ENCODE measurements at places on chromosomes 7 and 10. TPM values are rescaled to one million over a fixed set of nuclear protein-coding genes. Genes with fewer than 3 reads are reported as not detected.

DNA sequence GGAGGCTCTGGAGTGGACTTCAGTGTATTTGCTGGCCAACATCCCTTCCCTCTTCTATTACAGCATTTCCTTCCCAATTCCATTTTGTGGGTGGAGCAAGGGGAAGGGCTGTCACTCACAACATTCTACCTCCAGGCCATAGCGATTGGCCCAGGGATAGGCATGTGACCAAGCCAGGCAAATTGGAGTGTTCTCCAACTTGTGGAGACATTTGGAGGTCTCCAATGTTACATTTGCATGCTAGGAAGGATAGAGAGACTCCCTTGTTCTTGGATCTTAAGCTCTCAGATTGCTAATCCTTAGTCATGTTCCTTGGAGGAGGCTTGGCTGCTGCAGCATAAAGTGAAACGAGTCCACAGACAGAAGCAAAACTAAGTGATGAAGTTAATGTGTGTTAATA is 95.6 kb upstream of the KIF5B start:
- no peak for DNase-seq

DNA sequence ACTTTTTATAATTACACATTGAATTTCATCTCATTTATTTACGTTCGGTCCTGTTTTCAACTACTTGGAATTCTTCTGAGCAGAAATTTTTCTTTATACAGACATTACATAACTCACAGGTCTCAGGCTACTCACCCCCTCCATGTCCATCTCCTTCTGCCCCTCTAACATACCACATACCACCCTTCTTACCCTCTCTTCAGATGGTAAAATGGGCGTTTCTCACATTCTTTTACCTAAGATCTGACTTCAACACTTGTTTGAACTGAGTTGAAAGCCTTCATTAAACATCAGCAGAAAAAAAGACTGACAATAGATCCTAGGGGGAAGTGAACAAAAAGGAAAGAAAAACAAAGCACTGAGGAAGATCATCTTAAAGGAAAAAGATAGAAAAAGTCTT is 309.7 kb downstream of the CTNNA3 start:
- DNase-seq: peak; percentile 29

The SPRN gene
- not detected for total RNA-seq

- DNase-seq: peak; percentile 44
These were observed 72.8 kb upstream of the CUX1 start for GRCh38 chr7:101744588-101744987.

The DLX5 gene
- not detected for total RNA-seq

The OIT3 gene
- total RNA-seq: not detected

- peak; percentile 81 for DNase-seq
These were observed 348.3 kb downstream of the GPR158 start for GRCh38 chr10:25522946-25523608.

The UBE3C gene
- total RNA-seq: 76.9 TPM

DNA sequence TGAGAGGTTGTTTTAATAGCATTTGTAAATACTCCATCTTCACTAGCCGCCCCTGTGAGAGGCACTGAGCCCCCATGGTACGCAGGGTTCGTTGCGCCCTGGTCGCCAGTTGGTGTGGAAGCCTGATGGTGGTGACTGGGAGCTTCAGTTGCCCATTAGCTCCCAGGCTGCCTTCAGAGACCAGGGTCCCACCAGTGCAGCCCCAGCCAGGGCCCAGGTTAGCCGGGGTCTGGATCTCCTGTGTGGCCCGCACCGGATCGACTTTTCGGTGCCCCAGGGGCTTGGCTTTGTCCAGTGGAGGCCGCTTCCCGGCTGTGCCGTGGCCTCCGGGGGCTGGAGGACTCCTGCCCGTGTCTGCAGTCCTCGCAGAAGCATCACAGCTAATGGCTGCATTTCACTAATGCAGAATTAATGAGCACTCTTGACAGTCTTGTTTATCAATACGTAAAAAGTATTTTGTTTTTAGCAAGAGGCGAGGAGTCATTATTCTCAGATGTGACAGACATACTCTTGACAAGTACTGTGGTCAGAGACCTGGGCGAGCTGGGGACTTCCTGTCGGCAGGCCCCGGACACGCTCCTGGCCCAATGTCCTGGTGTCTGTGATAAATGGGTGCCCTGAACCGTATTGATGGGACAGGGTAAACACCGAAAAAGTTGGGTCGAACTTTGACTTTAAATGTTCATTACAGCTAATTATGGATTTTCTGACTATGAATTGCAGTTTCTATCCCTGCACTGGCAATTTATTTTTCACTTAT is 99.8 kb downstream of the NKX6-2 start:
- DNase-seq: no peak

The CFAP70 gene
- 0.17 TPM for total RNA-seq

The PDK4 gene
- total RNA-seq: 0.12 TPM

DNA sequence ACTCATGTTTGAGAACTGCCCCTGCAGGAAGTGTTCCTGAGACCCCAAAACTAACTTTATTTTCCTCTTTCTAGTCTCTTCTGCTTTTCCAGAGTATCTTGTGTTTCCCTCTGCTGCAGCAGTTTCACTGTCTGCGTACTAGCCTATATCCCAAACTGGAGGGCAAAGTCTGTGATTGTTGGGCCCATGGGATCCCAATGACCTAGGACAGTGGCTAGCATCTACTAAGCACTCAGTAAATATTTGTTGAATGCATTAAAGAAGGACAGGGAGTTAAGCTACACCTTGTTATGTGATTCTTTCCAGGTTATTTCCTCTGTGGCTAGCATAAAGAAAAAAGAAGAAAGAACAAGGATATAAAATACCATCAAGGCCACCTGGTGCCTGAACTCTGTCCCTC is 210.6 kb upstream of the PHYHIPL start:
- DNase-seq: no peak

- DNase-seq: no peak
These were observed 153.4 kb downstream of the CUX1 start for GRCh38 chr7:101970801-101971200.

DNA sequence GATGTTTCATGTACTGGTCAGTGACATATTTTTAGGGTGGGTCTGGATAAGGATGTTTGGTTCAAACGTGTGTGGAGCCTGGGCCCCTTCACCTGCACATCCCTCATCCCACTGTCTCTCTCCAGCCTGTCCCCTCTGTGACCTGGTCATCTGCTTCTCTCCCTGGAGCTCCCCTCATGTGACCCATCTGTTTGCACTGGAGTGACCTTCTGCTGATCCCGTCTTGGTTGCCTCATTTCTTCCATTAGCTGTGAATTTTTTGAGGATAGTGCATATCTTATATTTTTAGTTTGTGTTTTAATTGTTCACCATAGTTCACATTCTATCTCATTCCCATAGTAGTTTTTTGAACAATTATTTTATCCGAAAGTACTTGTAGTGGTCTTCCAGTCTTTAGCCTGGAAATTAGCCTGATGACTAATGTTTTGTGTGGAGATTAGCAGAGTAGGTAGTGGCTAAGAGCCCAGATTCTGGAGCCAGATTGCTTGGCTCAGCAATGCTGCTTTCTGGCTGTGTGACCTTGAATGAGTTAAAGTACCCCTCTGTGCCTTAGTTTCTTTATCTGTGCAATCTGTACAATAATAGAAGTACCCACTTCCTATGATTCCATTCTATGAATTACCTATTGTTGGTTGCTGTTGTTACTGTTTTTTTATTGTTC is 224.5 kb downstream of the LRMDA start:
- DNase-seq: no peak

- DNase-seq: peak; percentile 80
These were observed 100.0 kb downstream of the INPP5A start for GRCh38 chr10:132637477-132638129.

- no peak for DNase-seq
These were observed 125.6 kb upstream of the HABP2 start for GRCh38 chr10:113427236-113427735.

The PYROXD2 gene
- total RNA-seq: 1.3 TPM

- DNase-seq: no peak
These were observed 303.9 kb downstream of the TNS3 start for GRCh38 chr7:47278043-47278442.

DNA sequence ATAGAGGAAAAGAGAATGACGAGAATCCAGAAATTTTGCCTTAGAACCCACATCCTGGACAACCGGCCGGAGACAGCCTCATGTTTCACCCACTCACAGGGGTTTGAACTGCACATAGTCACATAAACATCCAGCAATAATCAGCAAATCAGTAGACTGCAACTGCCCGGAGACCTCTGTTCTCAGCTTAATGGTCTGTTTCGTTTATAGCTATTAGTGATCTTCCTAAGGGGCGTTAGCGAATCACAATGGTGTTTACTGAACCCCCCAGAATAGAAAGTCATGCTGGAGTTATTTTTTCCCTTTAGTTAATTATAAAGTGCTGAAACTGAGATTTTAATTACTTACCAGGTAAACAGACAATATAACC is 98.4 kb downstream of the SFMBT2 start:
- no peak for DNase-seq

DNA sequence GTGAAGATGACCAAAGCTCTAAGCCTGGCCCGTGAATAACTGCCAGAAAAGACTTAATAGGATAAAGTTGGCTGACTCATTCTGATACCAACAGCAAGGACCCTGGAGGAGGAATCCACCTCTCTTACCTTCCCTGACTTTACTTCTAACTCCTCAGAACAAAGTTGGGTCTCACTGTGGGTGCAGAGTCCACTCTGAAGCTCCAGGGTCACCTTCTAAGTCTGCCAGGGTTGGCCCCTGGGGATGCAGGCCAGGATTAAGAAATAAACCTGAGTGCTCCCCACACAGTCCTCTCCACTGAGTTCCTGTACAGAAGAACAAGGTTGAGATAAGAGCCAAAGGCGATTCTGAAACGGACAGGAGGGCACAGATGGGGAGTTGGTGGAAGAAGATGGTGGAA is 54.4 kb downstream of the GPR26 start:
- no peak for DNase-seq

- DNase-seq: peak; percentile 76
These were observed 386.2 kb downstream of the KCNMA1 start for GRCh38 chr10:77251297-77252013.

GRCh38 chr7:101237206-101238067 is at the start of gene CLDN15:
Gene CLDN15, minus strand, starts transcription at chr7:101237802. Its CDS starts 221 bp downstream, at chr7:101237581.
- no peak for DNase-seq

- no peak for DNase-seq
These were observed 646.0 kb downstream of the KCNMA1 start for GRCh38 chr10:76991621-76992020.

The IFIT3 gene
- total RNA-seq: 0.43 TPM

The ENTPD1 gene
- total RNA-seq: 2.0 TPM

DNA sequence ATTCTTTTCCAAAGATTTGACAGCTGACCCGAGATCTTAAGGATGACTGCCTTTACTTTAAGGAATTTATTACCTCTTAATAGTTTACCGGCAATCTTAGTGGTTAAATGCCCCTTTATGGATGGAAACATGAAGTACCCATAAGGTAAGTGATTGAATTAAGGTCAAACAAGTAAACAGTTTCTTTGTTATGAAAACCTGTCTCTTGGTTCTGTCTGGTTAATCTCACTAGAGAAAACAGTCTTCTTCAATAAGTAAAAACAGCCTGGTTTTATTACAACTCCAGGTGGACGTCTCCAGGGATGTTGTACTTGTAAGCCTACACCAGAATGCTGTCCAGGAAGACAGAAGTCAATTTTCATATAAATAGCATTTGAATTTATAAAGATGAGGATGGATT is 161.8 kb upstream of the MTPN start:
- DNase-seq: no peak

DNA sequence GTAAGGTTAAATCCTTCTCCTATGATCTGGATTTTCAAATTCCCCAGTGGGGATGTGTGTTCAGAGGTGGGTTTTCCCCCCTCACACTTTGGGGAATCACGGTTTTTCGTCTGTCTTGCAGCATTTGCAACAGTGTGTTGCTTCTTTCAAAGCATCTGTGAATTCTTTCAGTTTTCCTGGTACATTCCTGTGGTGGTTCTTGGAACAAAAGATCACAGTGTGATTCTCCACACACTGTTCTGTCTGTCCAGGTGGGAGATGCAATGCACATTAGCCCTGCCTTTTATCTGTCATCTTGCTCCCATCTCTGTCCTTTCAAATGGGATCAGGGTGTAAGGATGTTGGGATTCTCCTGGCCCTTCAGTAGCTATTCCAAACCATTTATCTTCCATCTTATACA is 11.8 kb downstream of the AGK start:
- no peak for DNase-seq

GRCh38 chr10:58094985-58095718 is 172.5 kb downstream of the IPMK start:
- no peak for DNase-seq

DNA sequence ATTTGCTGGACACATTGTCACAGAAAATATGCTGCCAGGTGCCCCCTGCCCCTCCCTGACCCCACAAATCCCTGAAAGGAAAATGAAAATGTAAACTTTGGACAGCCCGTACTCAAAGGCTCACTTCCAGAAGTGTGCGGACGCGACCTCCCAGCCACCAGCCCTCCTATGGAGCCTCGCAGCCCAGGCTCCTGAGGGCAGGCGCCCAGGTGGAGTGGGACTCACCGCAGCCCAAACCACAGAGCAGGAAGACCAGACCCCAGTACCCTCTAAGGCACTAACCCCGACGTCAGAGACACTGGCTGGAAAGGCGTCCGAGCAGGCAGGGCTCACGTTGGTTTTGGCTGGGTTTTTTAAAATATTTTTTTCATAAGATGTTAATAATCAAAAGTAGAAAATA is 57.3 kb downstream of the CSGALNACT2 start:
- no peak for DNase-seq

The TAS2R16 gene
- total RNA-seq: not detected

GRCh38 chr7:5495581-5496375 is 72.1 kb upstream of the TNRC18 start:
- DNase-seq: no peak

DNA sequence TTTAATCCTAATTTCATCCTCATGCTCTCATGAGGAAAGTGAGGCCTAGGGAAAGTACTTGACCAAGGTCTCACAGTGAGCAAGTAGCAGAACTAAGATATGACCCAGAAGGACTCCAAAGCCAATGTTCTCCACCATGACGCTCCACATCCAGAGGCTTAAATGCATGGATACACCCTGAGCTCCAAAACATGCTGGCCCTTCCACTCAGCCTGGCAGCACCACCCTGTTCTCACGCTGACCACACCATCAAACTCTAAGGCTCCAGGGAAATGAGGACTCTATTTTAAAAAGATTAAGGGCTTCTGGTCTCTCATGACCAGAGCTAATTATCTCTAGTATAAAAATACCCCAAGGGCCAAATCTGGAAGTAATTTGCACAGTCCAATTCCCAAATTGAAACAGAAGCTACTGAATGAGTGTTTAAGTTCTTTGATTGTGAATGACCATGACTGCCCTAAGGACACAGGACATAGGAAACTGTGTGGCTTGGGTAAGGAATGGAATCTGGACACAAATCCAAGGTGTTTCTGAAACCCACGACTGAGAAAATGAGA is 71.1 kb upstream of the ABLIM1 start:
- no peak for DNase-seq

- no peak for DNase-seq
These were observed 29.0 kb downstream of the VPS41 start for GRCh38 chr7:38880035-38880434.

DNA sequence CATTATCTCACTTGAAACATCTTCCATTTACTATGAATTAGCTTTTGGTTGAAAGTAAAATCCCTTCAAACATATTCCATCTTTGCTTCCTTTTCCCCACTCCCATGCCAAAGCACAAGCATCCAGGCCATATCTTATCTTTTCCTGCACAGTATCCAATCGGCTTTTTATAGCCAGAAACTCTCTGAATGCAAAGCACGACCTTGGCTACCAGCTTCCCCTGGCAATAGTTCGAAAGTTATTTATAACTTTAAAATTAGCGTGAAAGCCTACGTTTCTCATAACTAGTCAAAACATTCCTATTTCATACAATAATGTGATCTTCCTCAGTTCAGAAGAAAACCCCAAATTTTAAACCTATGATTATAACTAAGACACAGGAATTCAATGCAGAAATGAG is 440 bp downstream of the CTNNA3 start:
- no peak for DNase-seq

- no peak for DNase-seq
These were observed 2.3 kb downstream of the WNT2 start for GRCh38 chr7:117320523-117320922.
